ENCODE measurements at places on chromosomes 6 and 20.

DNA sequence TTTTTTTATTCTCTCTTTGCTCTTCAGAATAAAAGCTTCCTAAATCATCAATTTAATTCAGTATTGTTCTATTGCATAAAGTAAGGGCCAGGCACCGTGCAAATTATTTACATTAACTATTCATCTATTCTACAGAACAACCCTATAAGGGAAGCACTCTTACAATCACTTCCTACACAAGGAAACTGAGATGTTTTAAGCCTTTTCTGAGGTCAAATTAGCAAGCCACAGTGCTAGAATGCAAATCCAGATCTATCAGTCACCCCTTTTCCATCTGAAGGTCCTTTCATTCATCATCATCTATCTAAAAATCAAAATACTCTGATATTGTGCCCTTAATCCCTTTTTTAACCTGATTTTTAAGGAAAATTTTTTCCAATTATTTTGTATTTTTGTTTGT is 31.2 kb downstream of the FRK start:
- DNase-seq, result no peak

- peak; percentile 18 for DNase-seq
Observed at GRCh38 chr6:32529697-32530430, at the start of gene HLA-DRB5. HLA-DRB5 (minus strand) TSS chr6:32530287; CDS start chr6:32530224, 63 bp downstream.

- no peak for DNase-seq
Observed at GRCh38 chr20:59143326-59143725, 20.3 kb upstream of the ZNF831 start.

DNA sequence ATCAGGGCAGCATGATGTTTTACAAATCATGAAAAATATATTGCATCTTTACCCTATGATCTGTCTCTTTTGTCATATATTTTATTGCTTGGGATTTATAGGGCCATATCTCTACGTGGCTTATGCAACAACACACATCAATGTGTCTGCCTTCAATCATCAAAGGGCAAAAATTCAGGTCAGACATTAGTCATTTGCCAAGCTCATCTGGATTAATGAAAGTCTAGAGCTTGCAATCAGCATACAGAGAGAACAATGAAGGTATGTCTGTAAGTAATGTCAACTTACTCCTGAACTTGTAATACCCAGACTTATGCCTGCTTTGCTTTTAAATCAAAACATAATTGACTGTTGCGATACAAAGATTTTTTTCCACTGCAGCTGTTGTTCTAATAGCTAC is 282.7 kb downstream of the HAO1 start:
- no peak for DNase-seq

DNA sequence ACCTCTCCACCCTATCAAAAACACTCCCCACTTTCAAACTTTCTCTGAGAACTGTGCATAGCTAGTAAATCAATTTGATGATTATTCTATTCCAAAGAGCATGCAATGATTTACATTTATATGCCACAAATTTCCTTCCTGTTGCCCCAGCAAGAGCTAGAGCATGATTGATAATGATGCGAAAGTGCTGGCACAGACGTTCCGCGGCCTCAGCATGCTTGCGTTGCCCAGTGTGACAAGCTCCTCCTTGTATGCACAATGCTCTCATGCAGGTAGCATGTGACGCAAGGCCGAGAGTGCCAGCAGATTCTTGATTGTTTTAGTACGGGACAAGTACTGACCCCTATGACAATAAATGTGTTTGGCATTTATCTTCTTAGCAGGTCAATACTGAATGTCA is 696.3 kb upstream of the SLC35B3 start:
- peak; percentile 9 for DNase-seq

DNA sequence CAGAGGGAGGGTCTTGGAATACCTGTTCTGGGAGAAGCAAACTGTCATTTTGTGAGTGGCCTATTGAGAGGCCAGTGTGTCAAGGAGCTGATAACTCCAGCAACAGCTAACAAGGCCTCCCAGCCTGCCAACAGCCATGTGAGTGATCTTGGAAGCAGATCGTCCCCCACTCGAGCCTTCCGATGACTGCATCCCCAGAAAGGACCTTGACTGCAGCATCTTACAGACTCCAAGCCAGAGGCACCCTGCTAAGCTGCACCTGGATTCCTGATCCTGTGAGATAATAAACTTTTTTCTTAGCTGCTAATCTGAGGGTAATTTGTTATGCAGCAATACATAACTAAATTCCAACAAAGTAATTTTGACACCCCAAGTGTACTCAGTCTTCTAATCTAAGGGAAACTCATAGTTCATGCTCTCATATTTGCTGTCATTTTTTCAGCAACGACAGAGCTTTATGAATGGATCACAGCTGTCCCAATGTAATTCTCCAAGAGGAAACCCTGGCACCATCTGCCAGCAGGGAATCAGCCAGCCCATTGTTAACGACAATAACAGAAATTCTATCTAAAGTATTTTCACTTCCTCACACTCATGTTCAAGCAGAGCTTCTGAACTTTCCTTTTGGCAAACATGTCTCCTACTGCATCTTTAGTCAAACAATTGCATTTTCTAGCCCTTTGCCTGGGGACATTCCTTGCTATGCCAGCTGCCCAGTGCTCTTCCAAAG is 470.2 kb upstream of the BTBD3 start:
- no peak for DNase-seq

DNA sequence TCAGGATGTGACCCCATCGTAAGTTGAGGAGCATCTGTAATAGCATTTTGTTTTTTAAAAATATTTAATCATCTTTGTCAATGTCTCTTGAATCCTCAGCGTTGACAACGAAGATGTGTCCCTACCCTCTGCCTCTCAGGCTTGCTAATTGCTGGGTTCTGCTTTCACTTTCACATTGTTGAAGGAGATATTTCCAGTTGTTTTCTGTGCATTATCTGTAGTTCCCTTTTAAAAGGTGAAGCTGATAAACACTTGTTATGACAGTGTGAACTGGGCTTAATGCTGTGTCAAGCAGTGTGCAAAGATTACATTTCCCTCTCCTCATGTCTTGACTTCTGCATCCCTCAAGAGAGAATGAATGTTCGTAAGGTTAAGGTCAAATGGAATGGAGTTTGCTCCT is 54.9 kb downstream of the CSE1L start:
- no peak for DNase-seq

GRCh38 chr6:138455746-138456400 is 43.4 kb downstream of the NHSL1 start:
- DNase-seq, result peak; percentile 79

GRCh38 chr6:41936073-41936837 is 5.4 kb downstream of the CCND3 start:
- DNase-seq, result peak; percentile 88

GRCh38 chr20:6135347-6135746 is 12.5 kb upstream of the FERMT1 start:
- DNase-seq, result no peak

DNA sequence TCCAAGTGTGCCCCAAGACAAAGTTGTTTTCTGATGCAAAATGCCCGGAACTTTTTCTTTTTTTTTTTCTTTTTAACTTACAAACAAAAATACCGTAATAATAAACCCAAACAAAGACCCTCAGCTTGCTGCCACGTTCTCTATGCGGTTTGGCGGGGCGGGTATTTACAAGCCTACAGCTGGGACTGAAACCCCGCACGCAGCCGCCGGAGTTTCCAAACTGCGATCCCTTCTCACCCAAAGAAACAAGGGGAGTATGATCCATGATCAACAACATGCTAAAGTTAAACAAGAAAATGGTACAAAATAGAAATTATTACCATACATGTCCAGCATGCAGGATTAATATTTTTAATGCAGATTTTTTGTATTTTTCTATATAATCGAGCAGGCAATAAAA is 2.1 kb downstream of the MAFB start:
- DNase-seq, result no peak

GRCh38 chr20:57919049-57919448 is 209.2 kb upstream of the PMEPA1 start:
- no peak for DNase-seq

GRCh38 chr20:54250691-54251090 is 42.8 kb downstream of the PFDN4 start:
- no peak for DNase-seq

- DNase-seq, result peak; percentile 88
Observed at GRCh38 chr6:135904666-135905065, 53.2 kb downstream of the PDE7B start.

DNA sequence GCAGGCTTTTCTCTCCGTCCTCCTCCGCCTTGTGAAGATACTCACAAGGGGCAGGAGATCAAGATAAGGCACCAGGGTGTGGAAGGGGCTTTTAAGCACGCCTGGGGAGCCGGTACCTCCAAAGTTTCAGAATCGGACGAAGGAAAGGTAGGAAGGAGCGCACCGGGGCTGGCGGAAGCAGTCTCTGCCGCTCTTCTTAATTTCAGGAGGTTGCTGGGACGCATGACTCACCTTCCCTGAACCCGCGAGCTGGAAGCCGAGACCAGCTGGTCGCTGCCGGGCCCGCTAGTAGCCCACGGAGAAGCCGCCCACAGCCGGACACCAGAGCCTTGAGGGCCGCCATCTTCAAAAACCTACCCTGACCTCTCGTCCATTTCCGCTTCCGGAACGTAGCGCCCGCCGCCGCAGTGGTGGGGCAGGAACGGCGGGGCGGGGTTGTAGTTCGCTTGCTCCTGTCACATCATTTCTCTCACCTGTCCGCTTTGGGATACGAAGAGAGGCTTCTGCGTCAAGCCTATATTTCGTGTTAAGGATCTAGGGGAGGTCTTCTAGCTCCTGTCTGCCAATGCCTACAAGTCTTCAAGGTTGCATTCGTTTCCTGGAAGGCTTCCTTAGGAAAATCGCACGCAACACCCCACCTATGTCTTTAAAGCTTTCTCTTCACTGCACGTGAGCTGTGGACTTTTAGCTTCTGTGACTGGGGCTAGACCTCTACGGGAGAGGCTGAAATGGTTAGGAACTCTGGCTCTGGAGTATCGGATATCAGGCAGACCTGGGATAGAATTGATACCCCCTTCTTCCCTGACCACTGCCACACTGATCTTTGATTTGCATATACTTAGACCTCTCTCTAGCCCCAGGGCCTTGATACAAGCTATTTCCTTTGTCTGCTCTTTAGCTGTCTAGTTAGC is at the start of gene MRPS18A:
Gene MRPS18A, minus strand, starts transcription at position 355 of the 911 bp plus-strand sequence. Its CDS starts 12 bp downstream, at position 343.
- peak; percentile 62 for DNase-seq

DNA sequence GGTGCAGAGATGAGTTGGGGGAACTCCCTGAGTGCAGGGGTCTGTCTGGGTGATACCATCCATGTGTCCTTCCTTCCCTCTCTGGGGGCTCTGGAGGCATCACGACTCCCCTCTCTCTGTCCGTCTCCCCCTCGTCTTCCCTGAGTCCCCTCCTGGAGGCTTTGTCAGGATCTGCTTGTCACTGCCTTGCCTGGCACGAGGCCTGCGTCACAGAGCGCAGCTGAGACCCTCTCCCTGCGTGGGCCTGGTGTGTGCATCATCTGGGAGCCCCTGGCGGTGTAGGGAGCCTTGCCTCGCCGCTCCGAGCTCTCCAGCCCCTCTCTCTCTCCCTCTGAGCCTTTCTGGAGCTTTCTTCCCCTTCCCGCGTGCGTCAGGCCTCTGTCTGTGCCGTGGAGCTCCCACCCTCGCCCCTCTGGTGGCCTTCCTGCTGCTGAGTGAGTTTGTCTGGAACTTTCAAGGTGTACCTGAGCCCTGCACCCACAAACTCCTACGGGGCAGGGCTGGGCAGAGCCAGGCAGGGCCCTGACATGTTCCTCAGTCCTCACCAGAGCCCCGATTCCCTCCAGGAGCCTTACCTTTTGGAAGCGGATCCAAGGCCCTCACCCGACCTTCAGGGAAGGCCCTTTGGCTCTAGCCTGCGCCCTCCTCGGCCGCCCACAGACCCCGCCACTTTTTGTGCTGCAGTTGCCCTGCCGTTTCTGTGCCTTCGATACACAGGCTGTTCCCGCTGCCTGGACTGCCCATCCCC is 70.3 kb downstream of the SRC start:
- no peak for DNase-seq

DNA sequence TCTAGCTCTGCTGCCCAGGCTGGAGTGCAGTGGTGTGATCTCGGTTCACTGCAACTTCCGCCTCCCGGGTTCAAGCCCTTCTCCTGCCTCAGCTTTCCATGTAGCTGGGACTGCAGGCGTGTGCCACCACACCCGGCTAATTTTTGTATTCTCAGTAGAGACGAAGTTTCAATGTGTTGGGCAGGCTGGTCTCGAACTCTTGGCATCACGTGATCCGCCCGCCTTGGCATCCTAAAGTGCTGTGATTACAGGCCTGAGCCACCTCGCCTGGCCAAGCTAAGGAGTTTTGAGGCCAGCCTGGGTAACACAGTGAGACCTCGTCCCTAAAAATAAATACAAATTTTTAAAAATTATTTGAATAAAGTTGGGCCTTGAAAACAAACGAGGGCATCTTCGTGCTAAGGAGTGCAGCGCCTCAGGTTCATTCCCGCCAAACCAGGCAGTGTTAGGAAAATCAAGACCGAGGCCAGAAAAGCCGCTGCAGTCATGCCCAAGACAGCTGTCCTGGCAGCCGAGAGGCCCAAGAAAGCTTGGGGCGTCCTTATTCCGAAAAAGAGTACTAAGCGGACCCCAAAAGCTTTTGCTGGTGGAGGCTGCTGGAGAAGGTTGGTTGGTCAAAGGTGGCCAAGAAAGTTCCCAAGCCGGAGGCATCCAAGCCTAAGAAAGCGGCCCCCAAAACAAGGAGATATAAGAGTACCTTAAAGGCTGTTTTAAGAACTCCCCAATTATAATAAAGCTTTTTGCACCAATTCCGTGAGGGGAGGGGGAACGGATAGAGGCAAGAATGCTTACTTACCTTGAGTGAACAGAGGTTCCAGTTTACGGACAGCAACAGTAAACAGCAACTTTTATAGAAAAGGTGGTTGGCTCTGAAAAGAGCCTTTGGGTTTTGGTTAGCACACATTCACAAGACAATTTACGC is 109.0 kb downstream of the HFE start:
- peak; percentile 21 for DNase-seq

DNA sequence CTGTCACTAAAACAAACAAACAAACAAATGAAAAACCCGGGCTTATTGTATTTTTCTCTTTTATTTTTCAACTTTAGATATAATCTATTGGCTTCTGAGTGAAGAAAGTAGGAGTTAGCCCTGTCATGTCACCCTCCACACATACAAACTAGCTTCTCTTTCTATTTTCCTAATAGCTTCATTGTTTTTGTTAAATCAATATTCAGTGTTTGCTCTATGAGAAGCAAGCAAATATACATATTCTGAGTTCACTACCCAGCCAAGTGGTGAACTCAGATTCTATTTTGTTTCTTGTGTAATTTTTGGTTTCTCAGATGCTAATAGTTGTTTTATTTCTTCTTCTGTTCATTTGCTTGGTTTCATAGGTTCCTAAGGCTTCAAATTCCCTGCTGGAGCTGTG is 66.4 kb downstream of the SNRNP48 start:
- no peak for DNase-seq

- no peak for DNase-seq
Observed at GRCh38 chr6:140276133-140276532, 901.7 kb upstream of the CITED2 start.

DNA sequence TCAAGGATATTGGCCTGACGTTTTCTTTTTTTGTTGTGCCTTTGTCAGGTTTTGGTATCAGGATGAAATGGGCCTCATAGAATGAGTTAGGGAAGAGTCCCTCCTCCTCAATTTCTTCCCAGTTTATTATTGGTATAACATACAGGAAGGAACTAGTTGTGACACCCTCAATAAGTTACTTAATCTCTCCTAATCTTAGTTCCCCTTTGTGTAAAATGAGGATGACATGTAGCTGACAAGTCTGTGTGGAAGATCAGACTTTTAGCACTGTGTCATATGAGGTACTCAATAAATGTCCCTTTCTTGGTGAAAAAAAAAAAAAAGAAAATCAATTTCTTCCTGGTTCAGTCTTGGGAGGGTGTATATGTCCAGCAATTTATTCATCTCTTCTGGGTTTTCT is 155.8 kb downstream of the PDE7B start:
- no peak for DNase-seq

All from renal cortical epithelial cell (primary cell).